Activated naive CD8-positive, alpha-beta T cell treated with anti-CD3 and anti-CD28 coated beads for 36 hours (primary cell): ENCODE measurements at places on chromosomes 12 and 14. TPM values are rescaled to one million over a fixed set of nuclear protein-coding genes. Genes with fewer than 3 reads are reported as not detected.

Gene IAPP
- total RNA-seq = not detected

Gene GZMH
- 48.1 TPM for total RNA-seq

Gene ADGRD1
- total RNA-seq = not detected

Gene CFAP251
- 1.3 TPM for total RNA-seq

Gene BATF
- 46.2 TPM for total RNA-seq

- no peak for DNase-seq
These were observed 12.4 kb downstream of the TNS2 start for GRCh38 chr12:53062011-53062961.

- DNase-seq = no peak
These were observed 1.1 kb upstream of the ASPG start for GRCh38 chr14:104084251-104085002.

- DNase-seq = no peak
These were observed 174.4 kb downstream of the TMEM121 start for GRCh38 chr14:105700622-105701288.

DNA sequence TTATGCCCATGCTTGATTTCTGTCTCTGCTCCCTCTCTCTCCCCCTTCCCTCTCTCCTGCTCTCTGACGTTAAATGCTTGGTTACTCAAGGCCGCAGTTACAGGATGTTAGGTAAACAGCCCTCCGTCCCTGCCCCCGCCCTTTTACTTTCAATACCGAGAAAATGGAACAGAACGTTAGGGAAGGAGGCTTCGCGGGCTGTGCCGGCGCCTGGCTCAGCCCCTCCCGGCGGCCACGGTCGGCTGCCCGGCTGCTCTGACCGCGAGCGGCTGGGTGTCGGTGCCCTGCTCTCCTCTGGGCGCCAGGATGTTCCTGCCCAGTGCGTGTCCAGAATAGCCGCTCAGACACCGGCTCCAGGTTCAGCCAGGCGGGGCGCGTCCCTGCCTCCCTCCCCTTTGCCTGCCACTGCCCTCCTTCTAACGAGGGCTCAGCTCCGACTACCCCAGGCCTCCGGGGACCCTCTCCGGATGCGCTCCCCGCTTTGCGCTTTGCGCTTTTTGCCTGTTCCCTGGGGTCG lies 166.1 kb downstream of the ADCK1 start:
- no peak for DNase-seq

- DNase-seq = no peak
These were observed 204.3 kb upstream of the DIO3 start for GRCh38 chr14:101357038-101357437.
